Activated CD4-positive, alpha-beta memory T cell treated with anti-CD3 and anti-CD28 coated beads for 36 hours (primary cell): ENCODE measurements at places on chromosomes 1 and 21.

DNA sequence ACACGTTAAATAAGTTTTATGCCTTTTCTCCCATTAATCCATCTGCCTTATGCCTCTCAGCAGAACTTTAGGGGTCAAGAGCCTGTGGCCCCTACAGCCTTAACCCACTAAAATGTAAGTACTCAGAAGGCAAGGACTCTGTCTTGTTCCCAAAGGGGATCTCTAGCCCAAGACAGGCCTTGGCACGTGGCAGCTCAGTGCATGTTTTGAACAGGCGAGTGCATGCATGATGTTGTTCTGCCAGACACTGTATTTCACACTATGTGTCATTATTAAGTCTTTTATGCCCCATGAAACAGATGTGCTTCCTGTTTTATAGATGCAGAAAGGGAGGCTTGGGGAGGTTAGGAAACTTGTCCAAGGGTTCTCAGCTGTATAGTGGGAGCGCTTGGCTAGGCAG is 102.8 kb downstream of the ETS2 start:
- H3K36me3 ChIP-seq: no peaks in the 10 kb centered on the region
- no peak overlapping the region for H3K27ac ChIP-seq
- H3K27me3 ChIP-seq: peaks cover 2% of the 10 kb centered on the region
- no peak overlapping the region for H3K4me3 ChIP-seq
- peaks cover 2% of the 10 kb centered on the region for H3K4me1 ChIP-seq
- no peak for DNase-seq

- peak overlapping the region; percentile 46 for H3K27ac ChIP-seq
- DNase-seq: peak; percentile 39
- no peaks in the 10 kb centered on the region for H3K27me3 ChIP-seq
- H3K4me1 ChIP-seq: peaks cover 14% of the 10 kb centered on the region
- H3K4me3 ChIP-seq: no peak overlapping the region
Observed at GRCh38 chr1:193634470-193634869, 448.1 kb upstream of the B3GALT2 start.

- H3K4me3 ChIP-seq: no peak overlapping the region
- peaks cover 31% of the 10 kb centered on the region for H3K4me1 ChIP-seq
- H3K27me3 ChIP-seq: no peaks in the 10 kb centered on the region
- DNase-seq: no peak
- H3K36me3 ChIP-seq: peaks cover 5% of the 10 kb centered on the region
Observed at GRCh38 chr1:87061742-87062156, 147.3 kb downstream of the HS2ST1 start.

GRCh38 chr1:44408632-44409602 is 3.9 kb downstream of the RNF220 start:
- peaks cover 1% of the 10 kb centered on the region for H3K36me3 ChIP-seq
- DNase-seq: peak; percentile 31
- peaks cover 36% of the 10 kb centered on the region for H3K4me1 ChIP-seq

DNA sequence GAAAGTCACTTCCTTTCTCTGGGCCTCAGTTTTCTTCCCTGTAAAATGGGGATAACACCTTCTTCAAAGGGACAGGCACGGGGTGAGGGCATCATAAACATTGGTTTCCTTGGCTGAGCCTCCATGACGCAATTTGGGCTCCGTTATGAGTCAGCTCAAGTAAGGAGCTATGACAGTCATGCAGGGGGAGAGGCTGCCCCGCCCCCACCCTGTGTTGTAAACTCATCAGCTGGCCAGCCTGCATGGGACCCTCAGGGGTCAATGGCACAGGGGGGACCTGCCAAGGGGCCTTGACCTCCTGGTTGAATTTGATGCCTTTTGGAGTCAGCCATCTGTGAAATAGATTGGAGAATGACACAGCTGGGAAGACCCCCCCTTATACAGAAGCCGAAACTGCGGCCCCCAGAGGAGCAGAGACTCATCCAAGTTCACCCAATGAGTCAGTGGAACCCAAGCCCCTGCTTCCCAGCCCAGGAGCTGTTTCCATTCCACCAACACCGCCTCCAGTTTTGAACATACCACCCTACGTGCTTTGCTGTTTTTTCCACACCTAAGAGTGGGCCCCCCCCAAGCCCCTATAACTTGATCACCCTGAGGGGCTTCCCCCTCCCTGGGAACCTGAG is 36.8 kb upstream of the RUNX3 start:
- H3K27me3 ChIP-seq: no peaks in the 10 kb centered on the region
- DNase-seq: peak; percentile 94
- peak overlapping the region; percentile 32 for H3K4me3 ChIP-seq

DNA sequence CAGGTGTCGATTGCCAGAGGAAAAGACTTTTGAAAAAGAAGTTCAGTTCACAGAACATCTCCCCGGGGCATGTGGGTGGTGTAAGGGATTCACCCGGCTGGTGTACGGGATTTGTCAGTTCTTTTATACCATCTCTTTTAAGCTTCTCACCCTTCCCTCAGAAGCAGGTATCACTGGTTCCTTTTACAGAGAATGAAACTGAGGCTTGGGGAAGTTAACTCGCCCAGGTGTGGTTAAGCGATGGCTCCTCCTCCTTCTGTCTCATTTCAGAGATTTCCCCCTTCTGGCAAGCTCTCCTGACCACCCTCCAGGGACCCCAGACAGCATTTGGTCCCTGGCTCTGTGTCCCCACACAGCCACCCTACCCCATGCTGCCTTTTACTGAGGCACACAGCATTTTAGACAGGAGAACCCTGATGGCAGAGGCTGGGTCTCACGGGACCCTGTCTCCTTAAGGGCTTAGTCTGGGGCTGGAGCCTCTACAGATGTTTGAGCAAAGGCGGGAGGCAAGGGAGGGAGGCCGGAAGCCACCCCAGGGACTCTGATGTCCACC is 2.8 kb upstream of the ECE1 start:
- no peaks in the 10 kb centered on the region for H3K27me3 ChIP-seq
- H3K4me3 ChIP-seq: peak overlapping the region; percentile 75
- peak overlapping the region; percentile 99 for H3K27ac ChIP-seq

DNA sequence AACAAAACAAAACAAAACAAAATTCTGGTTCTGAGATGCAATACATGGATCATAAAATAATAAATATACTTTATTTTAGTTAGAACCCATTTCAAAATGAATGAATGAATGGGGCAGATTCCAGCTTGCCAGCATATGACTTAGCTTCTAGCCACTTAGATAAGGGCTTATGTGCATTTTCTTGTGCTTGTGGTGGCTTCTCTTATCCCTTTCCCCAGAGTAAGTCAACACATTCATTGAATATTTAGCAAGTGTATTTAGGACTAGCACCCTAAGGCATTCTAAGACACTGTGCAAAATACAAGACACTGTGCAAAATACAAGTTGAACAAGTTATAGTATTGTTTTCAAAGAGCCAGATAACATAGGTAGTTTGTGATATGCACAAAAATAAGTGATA is 4.7 kb downstream of the ADIPOR1 start:
- H3K27me3 ChIP-seq: no peaks in the 10 kb centered on the region
- H3K36me3 ChIP-seq: peaks cover 9% of the 10 kb centered on the region
- no peak for DNase-seq
- H3K27ac ChIP-seq: no peak overlapping the region
- no peak overlapping the region for H3K4me3 ChIP-seq

GRCh38 chr1:83670909-83671565 is 327.9 kb downstream of the TTLL7 start:
- DNase-seq: no peak
- no peaks in the 10 kb centered on the region for H3K27me3 ChIP-seq
- no peak overlapping the region for H3K4me3 ChIP-seq
- H3K4me1 ChIP-seq: no peaks in the 10 kb centered on the region
- H3K27ac ChIP-seq: no peak overlapping the region

DNA sequence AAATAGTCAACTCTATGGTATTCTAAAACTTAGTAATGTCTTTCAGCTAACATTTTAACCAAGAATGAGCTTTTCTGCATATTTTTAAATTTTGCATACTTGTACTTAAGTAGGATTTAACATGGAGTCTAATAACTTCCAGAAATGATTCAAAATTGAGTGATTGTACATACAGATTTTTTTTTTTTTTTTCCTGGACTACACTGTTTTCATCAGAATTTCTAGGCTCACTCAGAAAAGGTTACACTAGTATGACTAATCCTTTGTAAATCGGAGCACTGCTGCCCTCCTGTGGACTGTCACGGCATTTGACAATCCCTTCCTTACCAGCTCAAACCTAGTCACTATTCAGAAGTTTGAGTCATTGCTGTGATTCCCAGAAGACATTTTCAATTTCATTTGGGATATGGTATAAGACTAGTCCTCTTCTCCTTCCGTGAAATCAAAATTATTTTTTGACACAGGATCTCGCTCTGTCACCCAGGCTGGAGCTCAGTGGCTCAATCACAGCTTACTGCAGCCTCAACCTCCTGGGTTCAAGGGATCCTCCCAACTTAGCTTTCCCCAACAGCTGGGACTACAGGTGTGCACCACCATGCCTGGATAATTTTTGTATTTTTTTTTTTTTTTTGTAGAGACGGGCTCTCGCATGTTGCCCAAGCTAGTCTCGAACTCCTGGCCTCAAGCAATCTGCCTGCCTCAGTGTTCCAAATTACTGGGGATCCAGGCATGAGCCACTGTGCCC is 45.5 kb downstream of the CD46 start:
- no peak overlapping the region for H3K4me3 ChIP-seq
- DNase-seq: peak; percentile 90
- H3K27me3 ChIP-seq: no peaks in the 10 kb centered on the region

DNA sequence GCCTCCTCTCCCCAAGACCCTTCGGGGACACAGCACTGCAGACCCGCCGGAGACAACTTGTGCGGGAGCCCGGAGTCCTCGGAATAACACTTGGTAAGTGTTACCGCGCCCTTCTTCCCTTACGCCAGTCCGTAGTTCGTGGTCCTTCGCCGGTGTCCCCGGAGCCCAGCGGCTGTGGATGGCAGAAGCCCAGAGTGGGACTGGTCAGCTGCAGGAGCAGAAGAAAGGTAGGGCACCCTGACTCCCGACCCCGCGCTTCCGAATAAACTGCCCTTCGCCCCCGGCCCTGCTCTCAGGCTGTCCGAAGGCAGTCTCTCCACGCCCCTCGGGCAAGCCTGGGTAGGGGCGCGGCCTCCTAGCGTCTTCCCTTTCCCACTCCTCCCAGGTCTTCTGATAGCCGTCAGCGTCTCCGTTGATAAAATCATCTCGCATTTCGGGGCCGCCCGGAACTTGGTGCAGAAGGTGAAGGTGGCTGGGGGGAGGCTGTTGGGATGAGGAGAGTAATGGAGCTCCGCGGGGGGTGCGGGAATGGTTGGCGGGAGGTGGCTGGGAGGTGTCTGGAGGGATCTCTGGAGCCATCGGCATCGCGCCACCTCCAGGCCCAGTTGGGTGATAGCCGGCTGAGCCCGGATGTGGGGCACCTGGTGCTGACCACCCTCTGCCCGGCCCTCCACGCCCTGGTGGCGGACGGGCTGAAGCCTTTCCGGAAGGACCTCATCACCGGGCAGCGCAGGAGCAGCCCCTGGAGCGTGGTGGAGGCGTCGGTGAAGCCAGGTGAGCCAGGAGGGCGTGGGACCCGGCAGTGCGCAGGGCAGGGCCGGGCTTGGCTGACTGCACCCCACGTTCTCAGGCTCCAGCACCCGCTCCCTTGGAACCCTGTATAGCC is 4.3 kb downstream of the RUSC1 start:
- DNase-seq: peak; percentile 38
- H3K27me3 ChIP-seq: no peaks in the 10 kb centered on the region
- peaks cover 26% of the 10 kb centered on the region for H3K4me1 ChIP-seq
- H3K27ac ChIP-seq: no peak overlapping the region

- DNase-seq: no peak
- no peak overlapping the region for H3K27ac ChIP-seq
- H3K4me3 ChIP-seq: no peak overlapping the region
- peaks cover 39% of the 10 kb centered on the region for H3K27me3 ChIP-seq
Observed at GRCh38 chr1:165364568-165365133, 8.1 kb upstream of the LMX1A start.

DNA sequence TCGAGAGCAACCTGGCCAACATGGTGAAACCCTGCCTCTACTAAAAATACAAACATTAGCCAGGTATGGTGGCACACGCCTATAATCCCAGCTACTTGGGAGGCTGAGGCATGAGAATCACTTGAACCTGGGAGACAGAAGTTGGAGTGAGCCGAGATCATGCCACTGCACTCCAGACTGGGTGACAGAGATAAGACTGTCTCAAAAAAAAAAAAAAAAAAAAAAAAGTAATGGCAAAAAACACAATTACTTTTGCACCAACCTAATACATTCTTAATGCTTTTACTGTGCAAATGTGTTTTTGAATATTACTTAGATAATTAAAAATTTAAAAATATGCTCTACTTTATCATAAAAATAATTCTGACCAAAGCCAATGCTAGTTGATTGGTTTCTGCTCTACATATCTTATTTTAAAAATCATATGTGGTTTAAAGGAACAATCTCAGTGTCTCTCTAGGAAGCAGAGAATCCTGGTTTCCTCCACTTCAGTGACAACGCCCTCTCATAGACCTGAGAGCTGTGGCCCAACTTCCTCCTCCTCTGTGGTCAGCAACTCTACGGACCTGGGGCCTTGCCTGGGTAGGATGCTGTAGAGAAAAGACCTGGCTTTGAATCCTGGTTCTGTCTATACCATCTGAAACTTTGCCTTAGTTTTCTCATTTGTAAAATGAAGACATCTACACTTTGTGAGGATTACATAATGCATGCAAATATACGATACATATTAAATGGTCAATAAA is 64.7 kb downstream of the TGFBR3 start:
- DNase-seq: no peak
- H3K27me3 ChIP-seq: no peaks in the 10 kb centered on the region
- H3K27ac ChIP-seq: no peak overlapping the region
- H3K4me1 ChIP-seq: peaks cover 19% of the 10 kb centered on the region

DNA sequence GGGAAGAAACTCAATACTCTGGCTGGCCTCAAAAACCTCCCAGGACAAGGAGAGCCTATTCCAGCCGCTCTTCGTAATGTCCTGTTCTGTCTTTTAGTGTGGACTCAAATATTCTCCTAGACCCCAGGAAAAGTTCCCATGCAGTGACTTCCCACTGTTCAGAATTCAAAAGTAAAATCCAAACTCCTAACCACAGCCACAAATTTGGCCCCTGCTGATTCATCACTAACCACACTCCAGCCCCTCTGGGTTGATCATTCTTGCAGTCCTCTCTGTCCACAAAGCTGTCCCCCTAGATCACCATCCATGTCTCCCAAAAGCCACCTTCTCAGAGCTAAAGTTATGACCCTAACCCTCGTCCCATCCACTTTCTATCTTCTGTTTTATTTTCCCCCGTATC is 5.1 kb downstream of the CTNNBIP1 start:
- H3K27ac ChIP-seq: no peak overlapping the region
- no peak for DNase-seq
- H3K4me3 ChIP-seq: no peak overlapping the region

DNA sequence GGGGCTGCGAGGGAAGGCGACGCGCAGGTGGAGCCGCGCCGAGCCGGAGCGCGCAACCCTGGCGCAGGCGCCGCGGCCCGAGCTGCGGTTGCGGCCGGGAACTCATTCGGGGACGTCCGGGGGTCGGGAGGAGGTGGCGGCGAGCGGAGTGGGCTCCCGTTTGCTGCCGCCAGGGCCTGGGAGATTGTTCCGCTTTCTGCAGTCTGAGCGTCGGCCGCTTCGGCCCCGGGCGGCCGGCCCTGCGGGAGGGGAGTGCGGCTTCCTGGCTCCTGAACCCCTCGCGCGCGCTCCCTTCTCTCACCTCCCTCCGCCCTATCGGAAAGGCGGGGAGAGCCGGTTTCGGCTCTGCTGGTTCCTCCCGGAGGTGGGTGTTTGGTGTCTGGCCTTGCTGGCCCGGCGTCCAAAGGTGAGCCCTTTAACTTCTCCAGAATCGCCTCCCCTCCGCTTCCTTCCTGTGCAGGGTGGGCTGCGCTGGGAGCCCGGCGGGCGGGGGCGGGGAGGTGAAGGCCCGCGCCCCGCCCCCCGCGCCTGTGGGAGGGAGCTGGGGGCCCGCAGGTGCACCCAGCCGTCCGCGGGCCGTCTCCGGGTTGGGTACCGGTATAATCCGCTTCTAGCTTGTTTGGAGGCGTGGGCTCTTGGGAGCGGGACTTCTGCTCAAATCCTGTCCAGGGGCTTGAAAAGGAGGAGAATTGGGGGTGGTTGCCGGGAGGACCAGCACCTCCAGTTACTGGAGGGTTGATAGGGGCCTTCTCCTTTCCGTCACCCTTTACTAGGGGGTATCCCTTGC is 683 bp downstream of the LRRC8D start:
- no peaks in the 10 kb centered on the region for H3K27me3 ChIP-seq
- peaks cover 3% of the 10 kb centered on the region for H3K36me3 ChIP-seq
